ENCODE measurements at places on chromosomes 2 and 18.

GRCh38 chr2:110124939-110125691 lies 9.5 kb upstream of the MALL start:
- no peak for DNase-seq

DNA sequence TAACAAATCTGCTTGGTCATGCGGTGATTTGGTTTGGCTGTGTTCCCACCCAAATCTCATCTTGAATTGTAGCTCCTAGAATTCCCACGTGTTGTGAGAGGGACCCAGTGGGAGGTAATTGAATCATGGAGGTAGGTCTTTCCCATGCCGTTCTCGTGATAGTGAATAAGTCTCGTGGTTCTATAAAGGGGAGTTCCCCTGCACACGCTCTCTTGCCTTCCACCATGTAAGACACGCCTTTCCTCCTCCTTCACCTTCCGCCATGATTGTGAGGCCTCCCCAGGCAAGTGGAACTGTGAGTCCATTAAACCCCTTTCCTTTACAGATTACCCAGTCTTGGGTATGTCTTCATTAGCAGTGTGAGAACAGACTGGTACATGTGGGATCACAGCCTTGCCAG lies 36.7 kb downstream of the TRABD2A start:
- DNase-seq: no peak

DNA sequence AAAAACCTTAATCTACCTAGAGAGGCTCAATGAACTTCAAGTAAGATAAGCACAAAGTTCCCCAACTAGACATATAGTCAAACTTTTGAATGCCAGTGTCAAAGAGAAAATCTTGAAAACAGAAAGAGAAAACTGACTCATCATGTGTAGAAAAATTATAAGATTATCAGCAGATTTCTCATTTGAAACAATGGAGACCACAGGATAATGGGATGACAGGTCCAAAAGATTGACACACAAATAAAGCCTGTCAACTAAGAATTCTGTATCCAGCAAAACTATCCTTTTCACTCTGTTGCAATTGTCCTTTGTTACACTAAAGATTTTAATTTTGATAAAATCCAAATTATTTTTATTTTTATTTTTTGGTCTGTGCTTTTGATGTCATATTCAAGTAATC lies 61.6 kb downstream of the COPS8 start:
- DNase-seq: no peak

GRCh38 chr2:28649481-28650265 lies 102.0 kb upstream of the PPP1CB start:
- DNase-seq: no peak

DNA sequence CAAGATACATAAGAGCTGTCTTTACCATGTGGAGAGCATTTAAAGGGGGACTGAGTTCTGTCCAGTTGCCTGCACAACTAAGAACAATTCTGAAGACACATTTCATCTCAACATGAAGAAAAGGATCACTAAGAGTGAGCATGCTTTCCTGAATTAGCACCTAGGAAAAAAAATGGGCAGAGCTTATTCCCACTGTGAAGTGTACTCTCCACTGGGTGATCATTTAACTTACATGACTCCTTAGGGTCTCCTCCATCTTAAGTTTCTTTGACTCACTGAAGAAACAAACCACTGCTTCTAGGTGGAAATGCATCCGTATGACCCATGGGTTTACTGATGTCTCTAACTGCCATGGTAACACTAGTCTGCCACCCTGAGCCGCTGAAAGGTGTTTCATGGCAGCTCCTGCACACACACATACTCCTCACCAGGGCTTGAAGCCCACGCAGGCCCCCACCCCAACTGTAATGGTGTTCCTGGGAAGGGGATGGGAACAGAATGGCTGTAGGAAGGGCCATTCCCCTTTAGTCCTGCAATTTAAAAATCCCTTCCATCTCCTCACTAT lies 27.1 kb downstream of the HDLBP start:
- DNase-seq: no peak

- no peak for DNase-seq
Observed at GRCh38 chr2:97005353-97005752, 19.0 kb upstream of the FAM178B start.

DNA sequence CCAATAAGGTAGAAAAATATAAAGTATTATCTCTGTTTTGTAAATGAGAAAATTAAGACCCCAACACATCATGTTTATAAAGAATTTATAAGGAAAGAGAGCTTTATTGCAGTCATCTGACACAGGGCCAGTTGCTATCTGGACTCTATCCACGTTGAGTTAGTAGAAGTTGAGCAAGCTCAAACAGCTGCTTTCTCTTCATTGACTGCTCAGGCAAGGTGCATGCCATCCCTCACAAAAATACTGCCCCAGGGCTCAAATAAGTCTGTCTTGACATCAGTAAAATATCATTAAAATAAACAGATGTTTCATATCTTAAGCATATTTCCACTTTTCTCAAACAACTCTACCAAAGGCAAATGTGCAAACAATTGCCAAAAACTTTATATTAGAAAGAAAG lies 14.8 kb downstream of the COL5A2 start:
- DNase-seq: no peak

DNA sequence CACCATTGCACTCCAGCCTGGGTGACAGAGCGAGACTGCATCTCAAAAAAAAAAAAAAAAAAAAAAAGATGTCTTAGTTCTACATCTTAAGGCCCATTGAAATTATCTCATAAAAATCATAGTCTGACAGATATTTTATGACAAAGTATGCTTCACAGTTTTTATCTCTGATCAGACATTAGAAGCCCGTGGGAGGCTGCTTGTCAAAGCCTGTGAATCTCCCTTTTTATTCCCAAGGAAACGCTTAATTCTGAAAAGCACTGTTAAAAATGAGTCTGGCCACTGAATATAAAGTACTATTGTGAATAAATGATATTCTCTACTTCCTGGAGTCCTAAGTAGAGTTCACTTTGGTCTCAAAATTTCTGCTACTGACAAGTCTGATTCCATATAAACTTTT lies 71.1 kb downstream of the ZDBF2 start:
- DNase-seq: no peak

DNA sequence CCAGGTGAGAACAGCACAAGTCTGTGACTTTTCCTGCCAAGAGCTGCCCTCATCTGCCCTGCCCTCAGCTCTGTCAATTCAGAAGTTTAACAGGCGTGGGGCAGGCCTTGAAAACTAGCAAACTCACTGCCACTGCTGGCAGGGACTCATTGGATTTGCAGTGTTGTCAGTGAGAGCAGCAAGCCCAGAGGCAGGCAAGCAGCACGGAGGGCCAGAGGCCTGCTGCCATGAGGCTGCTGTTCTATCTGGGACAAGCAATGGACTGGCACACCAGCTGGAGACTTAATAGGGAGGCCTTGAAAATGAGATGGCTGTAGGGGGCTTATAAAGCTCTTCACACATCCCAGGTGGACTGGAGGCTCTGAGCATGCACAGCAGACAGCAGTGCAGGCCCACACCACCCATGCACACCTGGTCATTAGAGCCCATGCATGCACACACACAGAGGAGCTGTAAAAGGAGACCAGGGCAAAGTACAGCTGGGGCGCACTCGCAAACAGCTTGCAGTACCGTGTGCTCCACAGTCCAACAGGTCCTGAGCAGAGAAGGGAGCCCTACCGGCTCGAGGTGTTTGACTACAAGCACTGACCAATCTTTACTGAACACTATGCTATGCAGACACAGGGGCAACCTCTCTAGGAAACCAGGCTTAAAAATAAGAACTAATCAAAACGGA lies 28.7 kb downstream of the MGAT4A start:
- peak; percentile 10 for DNase-seq

DNA sequence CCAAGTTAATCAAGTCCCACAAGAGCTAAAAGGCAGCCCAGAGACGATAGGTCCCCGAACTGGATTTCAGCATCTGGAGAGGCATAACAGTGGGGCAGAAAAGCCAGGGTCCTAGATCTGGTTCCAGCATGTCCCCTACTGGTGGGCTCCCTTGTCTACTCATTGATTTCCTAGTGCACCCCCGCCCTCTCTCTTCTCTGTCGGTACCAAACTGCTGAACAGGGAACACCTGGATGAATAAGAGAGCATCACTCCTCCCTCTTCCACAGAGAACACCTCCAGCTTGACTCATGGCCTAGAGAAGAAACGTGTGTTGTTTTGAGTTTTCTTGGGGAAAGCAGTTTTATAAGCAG lies 101.3 kb downstream of the FOXI3 start:
- no peak for DNase-seq

DNA sequence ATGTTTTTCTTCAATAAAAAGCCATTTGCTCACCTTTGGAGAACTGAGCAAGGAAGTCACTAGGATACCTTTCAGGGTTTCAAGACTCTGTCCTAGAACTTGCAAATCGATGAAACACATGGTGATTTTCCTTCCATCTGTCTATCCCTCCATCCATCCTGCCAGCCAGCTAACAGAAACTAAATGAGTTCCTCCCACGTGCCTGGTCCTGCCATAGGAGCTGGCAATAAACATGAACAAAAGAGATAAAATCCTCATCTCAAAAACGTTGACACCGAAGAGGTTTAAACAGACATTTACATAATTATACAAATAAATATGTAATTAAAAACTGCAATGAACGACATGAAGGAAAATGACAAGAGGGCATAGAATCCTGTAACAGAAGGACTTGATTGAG lies 249.0 kb downstream of the PID1 start:
- no peak for DNase-seq

DNA sequence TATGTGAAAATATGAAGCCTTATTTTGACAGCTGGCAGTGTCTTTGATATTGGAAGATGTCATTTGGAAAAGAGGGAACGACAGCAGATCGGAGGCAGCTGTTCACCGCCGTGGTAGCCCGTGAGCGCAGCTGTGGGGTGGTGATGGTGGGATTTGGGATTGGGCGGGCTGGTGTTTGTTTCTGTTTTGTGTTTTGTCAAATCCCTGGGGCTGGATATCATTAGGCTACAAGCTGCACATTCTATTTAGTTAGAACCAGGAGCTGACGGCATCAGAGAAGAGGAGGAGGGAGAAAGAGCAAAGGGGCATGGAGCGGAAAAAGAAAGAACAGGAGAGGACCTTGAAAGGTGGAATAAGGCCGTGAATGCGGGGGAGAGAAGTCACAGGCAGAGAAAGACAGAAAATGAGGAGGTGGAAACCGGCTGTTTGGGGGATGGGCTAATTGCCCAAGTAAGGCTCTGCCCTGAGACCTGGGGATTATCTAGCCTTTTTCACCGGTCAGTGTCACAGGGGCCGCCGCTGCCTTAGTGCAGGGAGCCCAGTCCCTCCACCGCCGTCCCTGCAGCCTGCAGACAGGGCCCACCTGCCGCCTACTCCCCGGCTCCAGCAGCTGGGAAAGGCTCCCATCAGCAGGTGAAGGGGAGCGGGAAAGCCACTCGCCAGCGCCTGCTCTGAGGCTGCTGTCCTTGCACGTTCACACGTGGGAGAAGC lies 88.0 kb downstream of the ZCCHC2 start:
- peak; percentile 45 for DNase-seq

DNA sequence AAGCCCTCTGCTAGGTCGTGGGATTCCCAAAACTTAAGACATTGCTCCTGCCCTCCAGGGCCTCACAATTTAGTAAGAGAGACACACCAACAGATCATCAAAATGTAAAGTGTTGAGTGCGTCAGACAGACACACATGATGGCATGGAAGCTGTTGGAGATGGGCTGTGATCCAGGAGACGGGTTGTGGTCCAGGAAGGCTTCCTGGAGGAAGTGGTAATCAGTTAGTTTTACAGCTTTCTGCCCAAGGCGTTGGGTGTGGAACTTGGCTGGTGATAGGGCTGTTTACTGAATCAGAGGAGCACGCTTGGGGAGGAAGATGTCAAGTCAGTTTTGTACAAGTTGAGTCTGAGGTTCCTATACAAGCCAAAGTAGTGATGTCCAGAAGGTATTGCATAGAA lies 24.0 kb upstream of the GLI2 start:
- peak; percentile 20 for DNase-seq

GRCh38 chr18:68992719-68993482 lies 195.0 kb downstream of the CCDC102B start:
- no peak for DNase-seq

GRCh38 chr2:56185101-56185581 lies 1.4 kb downstream of the CCDC85A start:
- no peak for DNase-seq

- DNase-seq: peak; percentile 17
Observed at GRCh38 chr2:152097290-152097800, 1.5 kb downstream of the CACNB4 start.

- DNase-seq: peak; percentile 71
Observed at GRCh38 chr18:79402977-79403722, 7.4 kb downstream of the NFATC1 start.

DNA sequence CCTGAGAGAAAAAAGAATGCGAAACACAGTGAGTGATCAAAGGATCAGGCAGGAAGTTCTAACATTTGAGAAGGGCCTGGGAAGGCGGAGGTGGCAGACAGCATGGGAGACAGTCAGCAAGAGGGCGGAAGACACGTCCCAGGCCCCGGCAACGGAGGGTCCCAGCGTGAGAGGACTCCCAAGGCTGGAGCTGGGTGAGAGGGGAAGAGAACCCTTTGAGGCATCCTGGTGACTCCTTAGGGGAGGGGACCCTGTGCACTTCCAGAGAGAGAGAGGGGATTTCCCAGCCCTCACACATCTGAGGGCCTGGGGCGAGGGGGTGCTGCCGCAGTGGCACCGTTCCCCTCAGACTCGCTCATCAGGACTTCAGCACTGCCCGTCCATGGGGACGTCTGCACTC lies 133.4 kb downstream of the RTP5 start:
- DNase-seq: no peak

DNA sequence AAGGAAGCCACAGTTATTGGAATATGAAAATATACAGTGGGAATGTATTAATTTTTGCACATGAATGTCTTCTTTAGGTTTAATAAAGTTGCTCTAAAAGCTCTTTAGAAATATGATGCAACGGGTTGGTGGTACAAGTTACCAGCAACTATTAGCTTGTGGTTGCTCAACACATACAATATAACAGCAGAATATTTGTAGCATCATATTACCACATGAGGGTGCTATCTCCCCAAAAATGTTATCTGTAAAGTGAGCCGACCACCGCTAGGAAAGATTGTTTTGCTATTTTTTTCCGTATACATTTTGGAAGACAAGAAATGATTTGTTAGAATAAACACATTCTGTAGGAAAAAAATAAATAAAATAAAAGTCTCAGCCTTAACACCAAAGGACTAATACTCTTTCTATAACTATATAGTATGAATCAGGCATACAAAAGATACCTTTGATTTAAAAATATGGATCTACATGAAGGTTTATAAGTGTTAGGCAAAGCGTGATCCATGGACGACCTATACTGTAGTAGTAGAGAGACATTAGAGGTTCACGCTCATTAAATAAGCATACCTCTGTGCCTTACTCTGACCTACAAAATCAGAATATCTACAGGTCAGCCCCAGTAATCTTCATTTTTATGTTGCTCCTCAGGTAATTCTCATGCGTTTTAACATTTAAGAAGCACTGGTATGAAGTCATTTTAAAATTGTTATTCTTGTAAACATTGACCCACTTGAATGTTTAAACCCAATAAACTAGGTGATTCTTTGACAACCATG lies 1110.6 kb upstream of the ACVR2A start:
- no peak for DNase-seq

DNA sequence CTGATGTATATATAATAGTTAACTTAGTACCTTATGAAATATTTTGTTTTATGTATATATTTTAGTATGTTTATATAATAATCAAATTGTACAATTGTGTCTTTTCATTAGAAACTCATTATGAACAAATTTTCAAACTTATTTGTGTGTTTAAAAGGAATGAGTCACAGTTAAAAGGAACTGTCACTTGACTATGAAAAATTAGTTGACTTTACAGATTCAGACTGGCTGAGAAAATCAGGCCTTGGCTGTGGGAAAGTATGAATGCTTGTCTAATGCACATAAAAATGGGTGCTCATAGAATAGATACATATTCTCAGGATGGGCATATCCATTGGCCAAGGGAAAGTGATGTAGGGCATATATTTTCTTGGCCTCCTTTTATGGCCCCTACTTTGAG lies 576.8 kb downstream of the SATB2 start:
- DNase-seq: no peak

- DNase-seq: peak; percentile 91
Observed at GRCh38 chr2:64404002-64404731, 49.8 kb upstream of the LGALSL start.

Measured in ovary (tissue), 10 donors.